NCI-H2081 (cell line): ENCODE measurements at places on chromosomes 16 and 17.
A peak's percentile ranks its signal among the peaks of the same experiment; 100 is the strongest.

GRCh38 chr17:36665417-36665816 lies 64.0 kb downstream of the MRM1 start:
- DNase-seq, result no peak

DNA sequence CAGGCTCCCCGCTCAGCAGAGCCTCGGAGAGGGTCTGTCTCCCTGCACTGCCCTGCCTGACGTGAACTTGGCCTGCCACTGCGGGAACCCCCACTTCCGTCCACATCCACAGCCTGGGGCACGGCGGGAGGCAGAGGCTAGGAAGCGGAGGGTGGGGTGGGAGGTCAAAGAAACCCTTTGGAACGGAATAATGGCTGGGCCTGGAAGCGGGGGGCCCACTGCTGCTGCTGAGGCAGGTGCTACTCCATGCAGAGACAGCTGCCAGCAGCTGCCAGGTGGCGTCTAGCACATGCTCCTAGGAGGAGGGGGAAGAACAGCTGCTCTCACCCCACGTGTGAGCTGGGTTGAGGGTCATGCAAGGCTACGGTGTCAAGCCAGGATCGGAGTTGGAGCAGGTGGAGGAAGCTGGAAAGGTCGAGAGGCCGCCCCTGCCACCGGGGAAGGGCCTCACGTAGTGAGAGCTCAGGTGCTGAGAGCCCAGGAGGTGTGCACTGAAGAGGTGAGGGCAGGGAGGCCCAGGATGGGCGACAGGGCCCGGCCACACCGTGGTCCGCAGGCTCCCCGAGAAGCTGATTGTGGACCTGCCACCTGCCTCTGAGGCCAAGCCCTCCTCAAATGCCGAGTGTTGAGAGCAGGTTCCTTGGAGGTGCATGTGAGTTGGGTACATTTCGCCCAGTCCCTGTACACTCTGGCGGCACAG lies 9.8 kb downstream of the FSCN2 start:
- peak; percentile 94 for DNase-seq

DNA sequence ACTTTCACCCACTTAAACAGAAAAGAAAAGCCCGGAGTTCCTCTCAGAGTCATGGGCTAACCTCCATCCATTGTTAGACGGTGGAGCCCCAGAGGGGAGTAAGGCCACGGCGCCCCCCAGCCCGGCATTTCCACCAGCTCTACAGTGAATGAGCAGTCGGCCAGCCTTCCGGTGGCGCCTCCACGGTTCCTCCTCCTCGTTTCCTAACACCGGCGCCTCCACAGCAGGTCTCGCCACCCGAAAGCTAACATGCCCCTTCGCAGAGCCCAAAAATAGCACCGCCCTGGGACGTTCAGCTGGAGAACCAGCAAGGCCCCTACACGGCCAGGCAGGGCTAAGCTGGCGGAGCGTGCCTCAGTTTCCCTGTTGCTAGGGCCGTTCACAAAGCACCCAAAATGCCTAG lies 858 bp downstream of the MMD start:
- DNase-seq, result peak; percentile 51

- DNase-seq, result no peak
Observed at GRCh38 chr16:57271063-57271345, 13.5 kb downstream of the PLLP start.

DNA sequence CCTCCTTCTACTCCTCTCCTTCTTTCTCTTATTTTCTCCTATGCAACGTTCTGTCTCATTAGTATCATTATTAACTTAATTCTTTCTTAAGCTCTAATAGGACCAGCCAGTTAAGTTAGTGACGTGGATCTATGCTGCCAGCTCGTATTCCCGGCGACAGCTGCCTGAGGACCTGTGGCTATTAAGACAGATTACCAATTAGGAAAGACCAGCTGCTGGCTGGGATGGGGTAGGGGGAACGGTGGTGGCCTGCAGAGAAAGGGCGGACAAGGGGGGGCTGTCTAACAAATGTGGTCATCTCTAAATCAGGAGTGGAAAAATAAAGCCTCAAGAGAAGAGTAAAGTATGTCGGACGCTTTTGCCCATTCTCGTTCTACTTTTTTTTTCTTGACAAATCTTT lies 770 bp upstream of the MYH3 start:
- no peak for DNase-seq

DNA sequence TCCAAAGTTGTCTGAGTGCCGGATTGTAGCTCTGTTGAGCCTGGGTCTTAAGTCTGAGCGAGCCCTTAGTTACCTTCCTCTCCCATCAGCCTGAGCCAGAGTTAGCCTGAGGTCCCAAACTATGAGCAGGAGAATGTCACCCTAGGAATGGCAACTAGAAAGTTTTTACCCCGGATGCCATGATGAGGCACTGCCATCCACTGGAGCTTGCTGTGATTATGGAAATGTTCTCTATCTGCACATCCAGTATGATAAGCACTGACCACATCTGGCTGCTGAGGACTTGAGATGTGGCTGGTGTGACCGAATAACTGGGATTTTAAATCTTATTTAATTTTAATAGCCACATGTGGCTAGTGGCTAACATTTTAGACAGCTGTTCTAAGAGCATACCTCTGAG lies 550.0 kb downstream of the CDH13 start:
- no peak for DNase-seq

DNA sequence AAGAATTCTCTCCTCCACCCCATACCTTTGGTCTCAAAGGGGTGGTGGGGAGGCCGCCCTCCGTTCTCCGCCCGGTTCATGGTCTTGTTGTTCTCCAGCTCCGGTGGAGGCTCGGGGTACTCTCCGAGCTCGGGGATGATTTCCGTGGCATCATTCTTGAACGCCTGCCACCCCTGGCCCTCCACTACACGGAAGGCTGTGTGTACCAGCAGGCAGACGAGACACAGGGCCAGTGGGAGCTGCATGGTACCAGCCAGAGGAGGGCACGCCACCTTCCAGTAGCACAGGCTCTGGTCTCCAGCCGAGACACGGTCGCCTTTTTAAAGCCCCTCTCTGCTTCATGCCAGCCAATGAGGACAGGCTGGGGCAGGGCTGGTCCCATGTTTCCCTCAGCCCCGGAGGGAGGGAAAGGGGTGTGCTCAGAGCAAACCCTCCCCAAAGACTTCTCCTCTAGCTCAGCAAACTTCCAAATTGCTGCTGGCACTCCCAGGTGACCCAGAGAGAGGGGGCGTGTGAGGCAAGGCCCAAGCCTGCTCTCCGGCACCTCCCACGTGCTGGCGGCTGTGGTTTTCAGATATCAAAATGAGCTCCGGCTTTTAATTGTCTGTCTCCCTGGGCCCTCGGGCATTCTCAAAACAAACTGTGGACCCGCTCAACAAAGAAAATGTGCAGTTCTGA lies at the start of gene SOST:
SOST (minus strand) TSS at position 295 of the 678 bp plus-strand sequence; CDS start at position 245, 50 bp downstream.
- no peak for DNase-seq

GRCh38 chr17:80432961-80433550 lies 18.1 kb downstream of the ENDOV start:
- no peak for DNase-seq

GRCh38 chr17:43359469-43360110 lies 39.2 kb upstream of the ARL4D start:
- DNase-seq, result no peak

DNA sequence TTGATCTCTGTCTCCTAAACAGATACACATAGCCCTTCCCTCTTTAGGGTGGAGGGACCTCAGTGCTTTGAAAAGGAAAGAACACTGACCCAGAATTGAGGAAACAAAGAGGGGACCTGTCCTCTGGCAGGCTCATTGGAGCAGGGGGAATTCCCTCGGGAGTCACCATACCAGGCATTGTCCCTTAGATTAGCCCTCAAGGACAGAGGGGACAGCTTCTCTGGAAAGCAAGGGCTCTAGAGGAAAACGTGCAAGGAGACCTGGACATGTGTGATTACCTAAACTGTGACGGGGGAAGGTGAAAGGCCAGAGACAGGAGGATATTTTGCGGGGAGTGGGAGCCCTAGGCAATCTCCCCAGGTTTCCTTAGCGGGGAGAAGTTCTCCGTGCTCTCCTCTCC lies 7.6 kb upstream of the FZD2 start:
- no peak for DNase-seq

DNA sequence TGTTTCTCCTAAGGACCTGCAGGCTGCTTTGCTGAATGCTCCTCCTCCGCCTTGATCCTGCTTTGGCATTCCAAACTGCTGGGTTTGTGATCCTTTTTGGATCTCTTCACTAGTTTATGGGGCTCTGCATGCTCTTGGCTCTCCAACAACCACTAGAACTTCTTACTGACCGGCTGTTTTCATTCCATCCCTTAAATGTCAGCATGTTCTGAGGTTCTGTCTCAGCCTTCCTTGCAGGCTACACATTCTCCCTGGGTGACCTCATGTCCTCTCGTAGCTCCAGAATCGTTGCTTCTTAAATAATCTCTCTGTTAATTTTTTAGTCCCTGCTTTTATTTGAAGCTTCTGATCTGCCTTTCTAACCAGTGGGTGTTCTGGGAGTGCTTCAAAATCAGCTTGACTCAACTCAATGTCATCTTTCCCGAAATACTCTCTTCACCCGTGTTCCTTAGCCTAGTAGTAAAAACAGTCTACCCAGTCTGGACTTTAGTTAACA lies 119.0 kb upstream of the HS3ST2 start:
- DNase-seq, result no peak

DNA sequence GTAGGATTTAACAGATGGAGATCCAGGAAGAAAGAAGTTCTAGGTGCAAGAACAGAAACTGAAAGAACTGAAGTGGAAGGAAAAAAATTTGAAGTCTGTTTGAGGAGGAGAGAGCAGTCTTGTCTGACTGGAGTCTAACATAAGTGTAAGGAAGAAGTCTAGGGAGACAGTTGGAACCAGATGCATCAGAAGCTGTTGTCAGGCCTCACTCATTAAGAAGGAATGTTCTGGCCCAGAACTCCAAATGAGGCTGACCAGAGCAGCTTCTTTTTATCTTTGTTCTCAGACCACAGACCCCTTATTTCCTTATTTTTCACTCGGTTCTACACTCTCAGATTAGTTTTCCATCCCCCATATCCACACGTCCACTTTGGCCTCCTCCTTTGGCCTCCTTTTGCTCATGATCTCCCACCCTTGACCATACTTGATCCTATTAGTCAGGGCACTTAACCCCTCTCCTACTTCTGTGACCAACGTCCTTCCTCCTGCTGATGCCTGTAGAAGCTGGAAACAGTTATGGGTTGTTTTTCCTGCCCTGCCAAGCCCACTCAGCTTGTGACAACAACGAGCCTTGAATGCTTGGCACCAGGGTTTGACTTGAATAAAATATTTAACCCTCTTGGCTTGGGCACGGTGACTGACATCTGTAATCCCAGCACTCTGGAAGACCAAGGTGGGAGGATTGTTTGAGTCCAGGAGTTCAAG lies 7.0 kb upstream of the MYH2 start:
- no peak for DNase-seq

DNA sequence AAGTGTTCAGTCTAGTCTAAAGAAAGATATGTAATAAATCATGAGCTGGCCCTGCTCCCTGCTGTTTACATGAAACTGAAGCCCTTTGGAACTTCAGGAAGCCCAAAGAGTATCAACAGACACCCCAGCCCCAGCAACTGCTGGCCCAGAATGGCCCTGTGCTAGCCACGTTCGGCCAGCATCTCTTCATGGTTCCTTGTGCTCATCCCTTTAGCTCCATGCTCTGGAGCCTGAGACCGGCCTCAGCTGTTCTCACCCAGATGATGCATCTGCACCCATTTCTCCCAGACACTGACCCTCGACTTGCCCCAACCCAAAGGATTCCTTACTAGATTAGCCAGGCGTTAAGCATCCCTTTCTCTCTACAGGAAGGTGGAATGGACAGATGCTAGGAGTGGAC lies 207.3 kb downstream of the HS3ST3B1 start:
- no peak for DNase-seq

DNA sequence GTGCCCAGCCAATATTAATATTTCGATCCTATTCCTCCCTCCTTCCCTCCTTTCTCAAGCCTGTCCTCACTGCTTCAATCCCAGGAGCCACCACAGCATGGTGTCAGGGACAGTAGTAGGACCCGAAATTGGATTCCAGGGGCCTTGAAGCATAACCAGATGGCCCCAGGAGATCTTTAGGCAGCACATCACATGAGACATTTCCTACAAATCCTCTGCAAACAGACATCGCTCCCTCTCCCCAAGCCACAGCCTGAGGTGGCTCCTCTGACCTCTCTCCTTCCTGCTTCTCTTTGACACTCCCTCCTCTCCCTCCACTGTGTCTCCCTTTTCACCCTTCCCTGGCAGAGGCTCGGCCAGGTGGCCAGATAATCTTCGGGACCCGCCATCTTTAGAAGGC lies 76.6 kb downstream of the BMERB1 start:
- DNase-seq, result no peak

- no peak for DNase-seq
Observed at GRCh38 chr16:1691956-1692355, 13.9 kb downstream of the JPT2 start.

DNA sequence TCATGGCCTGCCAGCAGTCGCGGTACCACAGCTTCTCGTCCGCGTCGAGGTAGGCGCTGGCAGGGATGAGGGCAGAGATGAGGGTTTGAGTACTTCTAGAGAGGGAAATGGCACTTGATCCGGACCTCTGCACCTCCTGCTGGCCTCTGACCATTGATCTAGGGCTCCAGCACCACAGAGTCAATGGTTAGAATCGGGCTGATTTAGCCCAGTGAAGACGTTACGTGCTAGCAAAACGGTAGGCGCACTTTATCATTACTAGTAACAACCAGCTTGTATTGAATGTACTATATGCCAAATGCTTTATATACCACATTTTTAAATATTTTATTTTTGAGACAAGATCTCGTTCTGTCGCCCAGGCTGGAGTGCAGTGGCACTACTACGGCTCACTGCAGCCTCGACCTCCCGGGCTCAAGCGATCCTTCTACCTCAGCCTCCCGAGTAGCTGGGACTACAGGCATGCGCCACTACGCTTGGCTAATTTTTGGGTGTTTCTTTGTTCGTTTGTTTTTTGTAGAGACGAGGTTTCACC lies 526 bp downstream of the TSNAXIP1 start:
- no peak for DNase-seq

DNA sequence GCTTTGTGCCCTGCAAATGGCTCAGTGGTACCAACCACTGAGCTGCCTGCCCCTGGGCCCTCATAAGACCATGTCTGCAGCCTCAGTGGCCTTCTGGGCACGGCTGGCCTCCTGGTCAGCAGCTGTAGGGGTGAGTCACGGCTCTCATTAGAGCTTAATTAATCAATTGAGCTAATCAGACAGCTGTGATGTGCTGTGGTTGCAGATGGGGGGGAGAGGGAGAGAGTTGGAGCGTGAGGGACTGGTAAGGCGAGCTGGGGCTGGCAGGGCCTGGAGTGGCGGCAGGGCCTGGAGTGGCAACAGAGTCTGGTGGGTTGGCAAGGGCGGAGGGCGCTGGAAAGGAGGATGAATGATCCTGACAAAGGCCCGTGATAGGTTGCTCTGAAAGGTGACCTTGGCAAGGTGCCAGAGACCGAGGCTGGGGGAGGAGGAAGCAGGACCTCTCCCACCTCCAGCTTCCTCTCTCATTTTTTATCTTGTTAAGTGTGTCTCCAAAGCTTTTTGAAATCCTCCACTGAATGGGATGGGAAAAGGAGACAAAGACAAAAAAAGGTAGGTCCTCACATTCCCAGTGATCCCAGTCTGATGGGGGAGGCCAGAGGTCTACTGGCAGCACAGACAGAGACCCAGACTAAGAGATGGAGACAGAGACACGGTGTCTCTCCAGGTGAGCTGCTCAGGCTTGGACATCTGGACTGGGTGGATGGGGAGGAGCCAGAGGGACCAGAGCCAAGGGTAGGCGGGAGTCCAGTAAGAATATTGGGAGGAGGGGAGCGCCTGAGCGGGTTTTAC lies 41.6 kb downstream of the DCAKD start:
- DNase-seq, result no peak

GRCh38 chr17:7852919-7853690 lies 1.8 kb upstream of the TMEM88 start:
- no peak for DNase-seq

GRCh38 chr17:19733953-19734526 lies 14.1 kb downstream of the ALDH3A1 start:
- DNase-seq, result no peak
